ENCODE measurements at places on chromosomes 2 and 18. TPM values are rescaled to one million over a fixed set of nuclear protein-coding genes. Genes with fewer than 3 reads are reported as not detected.

Gene DAW1
- 3.2 TPM for total RNA-seq

Gene GALNT3
- not detected for total RNA-seq

Gene RBKS
- total RNA-seq: 6.9 TPM

Gene LONRF2
- total RNA-seq: 2.0 TPM

Gene ANKRD30B
- not detected for total RNA-seq

Gene ANKRD30BL
- total RNA-seq: not detected

Gene LHCGR
- not detected for total RNA-seq

Gene CYS1
- 1.5 TPM for total RNA-seq

Gene CYP27A1
- total RNA-seq: 0.15 TPM

Gene SERPINB3
- total RNA-seq: 0.16 TPM

Gene FAM124B
- total RNA-seq: not detected

Gene C2orf74
- 15.6 TPM for total RNA-seq

Gene DYNAP
- not detected for total RNA-seq

Gene MC5R
- total RNA-seq: not detected

Gene AGXT
- total RNA-seq: not detected

Gene HNRNPLL
- 19.3 TPM for total RNA-seq

Gene LBH
- 140 TPM for total RNA-seq

Gene NEU2
- total RNA-seq: not detected

Gene WDFY1
- total RNA-seq: 36.8 TPM

Gene KCNG2
- total RNA-seq: 0.07 TPM

Gene HJURP
- total RNA-seq: 59.1 TPM

Gene CAPN10
- 22.7 TPM for total RNA-seq

Gene RAB6D
- total RNA-seq: not detected

Gene FAM110C
- total RNA-seq: 0.21 TPM

Gene DPP10
- not detected for total RNA-seq

Gene RASGRP3
- total RNA-seq: 1.1 TPM

All from A549 treated with Hydrocortisone at 1 μM for 4 hours (cell line).